ENCODE measurements at places on chromosomes 11 and 22.

GRCh38 chr11:35681163-35681767, 18.7 kb downstream of the TRIM44 start:
- no peak for DNase-seq

GRCh38 chr11:2991452-2992233, 486 bp downstream of the NAP1L4 start:
- no peak for DNase-seq

DNA sequence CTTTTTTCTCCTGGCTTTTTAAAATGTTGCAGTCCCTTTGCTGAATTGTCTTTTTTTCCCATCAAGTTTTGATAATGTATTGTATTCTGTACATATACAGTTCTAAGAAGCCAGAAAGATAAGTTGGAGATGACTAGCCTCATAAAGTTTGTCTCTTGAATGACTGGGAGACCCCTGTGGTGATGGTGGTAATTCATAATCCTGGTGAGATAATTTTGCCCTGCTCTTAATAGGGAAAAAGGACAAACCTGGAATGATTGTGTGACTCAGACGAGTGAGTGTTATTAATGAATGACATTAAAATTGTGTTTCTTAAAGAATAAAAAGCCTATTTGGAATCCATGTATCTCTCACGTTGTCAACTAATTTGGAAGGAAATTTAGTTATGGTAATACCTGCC, 1.2 kb downstream of the HIKESHI start:
- no peak for DNase-seq

GRCh38 chr22:31140746-31141145, 438 bp upstream of the PLA2G3 start:
- no peak for DNase-seq

- no peak for DNase-seq
Measured at GRCh38 chr11:75424396-75424795, 8.6 kb downstream of the KLHL35 start.

DNA sequence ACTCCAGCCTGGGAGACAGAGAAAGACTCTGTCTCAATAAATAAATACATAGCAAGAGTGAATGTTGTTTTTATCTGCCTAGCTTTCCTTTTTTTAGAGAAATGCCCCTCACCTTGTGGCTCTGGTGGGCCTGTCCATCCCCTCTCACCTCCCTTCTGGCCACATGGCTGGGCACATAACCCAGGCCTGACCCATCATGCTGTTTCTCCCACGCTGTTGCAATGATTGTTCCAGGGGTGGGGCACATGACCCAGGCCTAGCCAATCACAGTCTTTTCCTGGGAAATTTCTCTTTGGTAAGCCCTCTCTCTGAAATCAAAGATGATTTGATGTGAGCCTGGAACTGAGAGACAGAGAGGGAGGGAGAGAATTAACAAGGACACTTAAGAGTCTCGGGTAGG, 5.5 kb upstream of the CYTH4 start:
- no peak for DNase-seq

- no peak for DNase-seq
Measured at GRCh38 chr22:46054091-46055073, 77.4 kb upstream of the WNT7B start.

DNA sequence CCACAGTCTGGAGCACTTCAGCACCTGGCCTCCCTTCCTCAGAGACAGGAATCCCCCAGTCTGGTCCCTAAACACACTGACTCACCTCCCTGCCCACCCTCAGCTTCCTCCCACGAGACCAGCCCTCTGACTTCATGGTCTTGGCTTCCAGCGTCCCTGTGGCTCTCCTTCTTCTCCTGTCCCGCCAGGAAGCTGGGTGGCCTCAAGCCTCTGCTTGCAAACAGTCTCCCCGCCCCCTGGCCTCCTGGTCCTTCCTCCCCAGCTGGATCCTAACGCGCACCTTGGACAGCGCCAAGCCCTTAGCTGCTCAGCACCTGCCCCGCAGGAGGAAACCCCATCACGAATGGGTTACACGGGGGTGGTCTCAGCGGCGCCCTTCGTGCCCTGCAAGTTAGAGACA, 4.5 kb downstream of the NCF4 start:
- no peak for DNase-seq

GRCh38 chr22:50244420-50245213, at the start of gene TUBGCP6:
TUBGCP6 (minus strand) TSS chr22:50245023; CDS start chr22:50244459, 564 bp downstream.
- no peak for DNase-seq

DNA sequence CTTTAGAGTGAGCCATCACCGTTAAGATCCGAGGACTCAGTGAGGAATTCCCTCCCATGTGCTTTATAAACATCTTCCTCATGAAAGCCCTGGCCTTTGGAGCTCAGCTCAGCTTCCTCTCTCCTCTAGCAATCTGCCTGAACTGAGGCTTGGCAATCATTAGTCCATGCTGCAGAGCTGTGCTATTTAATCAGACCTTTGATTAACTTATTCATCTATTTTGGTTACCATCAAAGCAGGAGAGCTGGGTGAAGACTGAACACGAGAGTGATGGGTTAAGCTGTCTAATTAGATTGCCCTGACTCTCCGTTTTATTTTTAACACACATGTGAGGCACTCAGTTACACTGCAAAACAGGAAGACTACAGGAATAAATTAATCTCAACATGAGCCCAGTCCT, 351.3 kb downstream of the LARGE1 start:
- DNase-seq: no peak

DNA sequence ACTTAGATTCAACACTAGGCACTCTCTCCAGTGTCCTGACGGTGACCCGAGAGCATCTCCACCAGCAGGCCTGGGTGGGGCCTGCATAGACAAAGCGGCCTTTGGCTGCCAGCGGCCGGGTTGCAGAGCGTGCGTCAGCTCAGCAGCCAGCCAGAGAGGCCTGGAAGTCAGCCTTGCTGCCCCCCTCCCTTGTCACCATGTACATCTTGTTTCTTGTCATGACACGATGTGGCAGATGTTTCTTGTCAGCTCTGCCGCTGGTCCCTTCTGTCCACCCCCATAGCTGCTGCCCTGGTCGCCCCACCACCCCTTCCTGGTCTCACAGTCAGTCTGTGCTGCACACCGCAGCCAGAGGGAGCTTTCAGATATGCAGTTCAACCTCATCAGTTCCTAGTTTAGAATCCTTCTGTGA, 33.1 kb upstream of the CBX7 start:
- no peak for DNase-seq

DNA sequence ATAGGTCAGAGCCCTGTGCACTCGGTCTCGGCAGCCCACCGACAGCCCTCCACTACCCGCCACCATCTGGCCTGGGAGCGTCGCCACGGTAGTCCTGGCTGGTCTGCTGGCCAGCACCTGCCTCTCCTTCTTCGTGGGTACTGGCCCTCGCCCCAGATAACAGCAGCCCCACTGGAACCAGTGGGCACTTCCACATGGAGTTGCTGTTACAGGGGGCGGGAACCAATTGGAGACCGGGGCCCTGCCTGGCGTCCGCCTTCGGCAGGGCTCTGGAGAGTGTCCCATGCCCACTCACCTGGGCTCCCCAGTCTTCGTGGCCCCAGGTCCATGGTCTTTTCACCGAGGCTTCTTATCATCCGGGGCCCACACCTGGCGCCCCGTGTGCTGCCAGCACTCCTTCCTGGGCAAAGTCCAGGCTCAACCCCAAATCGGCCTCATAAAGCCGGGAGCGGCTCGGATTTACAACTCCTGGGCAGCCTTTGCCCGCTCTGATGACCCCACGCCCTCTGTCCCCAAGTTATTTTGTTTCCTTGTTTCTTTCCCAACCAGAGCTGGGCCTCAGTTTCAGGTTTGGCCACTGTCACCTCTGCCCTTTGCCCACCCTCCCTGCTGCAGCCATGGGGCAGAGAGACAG, 12.9 kb upstream of the EHD1 start:
- no peak for DNase-seq

DNA sequence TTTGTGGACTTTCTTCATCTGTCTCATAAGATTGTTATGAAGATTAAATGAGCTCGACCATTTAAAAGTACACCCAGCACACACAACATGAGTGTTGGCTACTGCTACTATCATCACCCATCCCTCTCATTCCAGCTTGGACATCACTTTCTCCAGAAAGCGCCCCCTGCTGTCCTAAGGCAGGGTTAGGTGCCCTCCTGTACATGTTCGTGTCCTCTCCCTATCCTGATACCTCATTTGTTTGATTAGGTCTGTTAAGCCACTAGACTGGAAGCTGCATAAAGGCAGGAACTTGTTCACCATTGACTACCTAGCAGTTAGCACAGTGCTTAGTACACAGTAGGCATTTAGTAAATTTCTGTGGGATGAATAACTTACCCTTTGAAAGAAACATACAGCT, 85.5 kb downstream of the ENTHD1 start:
- DNase-seq: peak; percentile 9

GRCh38 chr11:106656646-106657045, 361.6 kb downstream of the GUCY1A2 start:
- DNase-seq: no peak

DNA sequence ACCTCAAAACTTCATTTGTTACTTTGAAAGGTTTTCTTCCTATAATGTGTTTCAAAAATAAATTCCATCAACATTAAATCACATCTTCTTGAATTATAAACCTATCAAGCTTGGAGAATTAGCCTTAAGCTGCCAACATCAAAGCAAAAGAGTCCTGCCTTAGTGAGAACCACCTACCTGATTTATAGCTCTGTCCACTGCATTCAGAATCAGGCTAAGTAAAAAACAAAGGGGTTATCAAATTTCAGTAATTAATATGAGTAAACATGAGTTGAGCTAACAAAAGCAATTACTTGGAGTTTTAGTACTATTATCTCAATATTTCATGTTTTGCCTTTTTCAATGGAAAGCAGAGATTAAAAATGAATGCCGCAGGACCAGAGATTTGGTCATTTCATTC, 73.9 kb downstream of the CADM1 start:
- no peak for DNase-seq

DNA sequence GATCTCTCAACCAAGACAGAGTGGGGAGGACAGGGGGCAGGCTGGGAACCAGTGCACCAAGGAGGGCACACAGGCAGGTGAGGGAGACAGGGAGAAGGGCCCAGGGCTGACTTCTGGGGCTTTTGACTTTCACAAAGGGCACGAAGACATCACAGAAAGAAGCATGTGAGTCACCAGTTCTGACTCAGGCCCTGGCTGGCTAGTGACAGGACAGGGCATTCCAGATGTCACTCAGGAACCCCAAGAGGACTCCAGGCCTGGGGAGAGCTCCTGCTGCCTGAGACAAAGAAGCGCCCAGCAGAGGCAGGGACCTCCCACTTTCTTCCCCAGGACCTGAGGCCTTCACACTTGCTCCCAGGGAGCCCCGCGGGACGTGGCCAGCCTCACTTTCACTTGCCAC, 497.2 kb downstream of the BUD13 start:
- DNase-seq: no peak

DNA sequence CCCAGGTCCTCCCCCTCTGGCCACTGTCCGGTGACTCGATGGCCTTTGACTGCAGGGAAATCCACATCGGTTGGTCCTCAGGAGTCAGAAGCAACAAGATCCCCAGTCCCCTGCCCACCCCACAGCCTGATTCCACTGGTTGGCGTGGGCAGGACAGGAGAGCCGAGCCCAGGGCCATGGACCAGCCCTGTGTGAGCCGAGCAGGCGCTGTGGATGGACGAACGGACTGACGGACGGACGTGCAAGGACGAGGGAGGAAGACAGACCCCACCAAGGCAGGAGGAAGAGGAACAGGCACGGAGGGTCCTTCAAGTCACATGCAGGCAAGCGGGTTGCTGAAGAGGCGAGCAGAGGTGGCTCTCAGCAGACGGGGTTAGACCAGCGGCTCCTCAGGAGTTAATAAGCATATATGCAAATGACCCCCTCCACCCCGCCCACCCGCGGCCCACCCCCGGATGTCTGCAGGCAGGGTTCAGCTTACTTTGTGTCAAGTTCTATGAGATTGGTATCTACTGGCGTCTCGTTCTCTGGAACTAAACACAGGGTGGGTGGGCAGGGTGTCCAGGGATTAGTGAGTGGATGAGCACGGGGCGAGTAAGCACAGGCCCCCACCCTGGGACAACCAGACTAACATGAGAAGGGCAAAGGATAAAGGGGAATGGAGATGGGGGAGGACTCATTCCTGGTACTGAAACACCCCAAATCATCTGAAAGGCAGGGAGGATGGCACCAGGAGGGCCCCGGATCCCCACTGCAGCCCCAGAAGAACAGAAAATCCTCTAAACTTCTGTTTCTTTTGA, 26.8 kb downstream of the TPBGL start:
- DNase-seq: no peak

GRCh38 chr22:37704645-37705044, 7.8 kb downstream of the TRIOBP start:
- DNase-seq: no peak

DNA sequence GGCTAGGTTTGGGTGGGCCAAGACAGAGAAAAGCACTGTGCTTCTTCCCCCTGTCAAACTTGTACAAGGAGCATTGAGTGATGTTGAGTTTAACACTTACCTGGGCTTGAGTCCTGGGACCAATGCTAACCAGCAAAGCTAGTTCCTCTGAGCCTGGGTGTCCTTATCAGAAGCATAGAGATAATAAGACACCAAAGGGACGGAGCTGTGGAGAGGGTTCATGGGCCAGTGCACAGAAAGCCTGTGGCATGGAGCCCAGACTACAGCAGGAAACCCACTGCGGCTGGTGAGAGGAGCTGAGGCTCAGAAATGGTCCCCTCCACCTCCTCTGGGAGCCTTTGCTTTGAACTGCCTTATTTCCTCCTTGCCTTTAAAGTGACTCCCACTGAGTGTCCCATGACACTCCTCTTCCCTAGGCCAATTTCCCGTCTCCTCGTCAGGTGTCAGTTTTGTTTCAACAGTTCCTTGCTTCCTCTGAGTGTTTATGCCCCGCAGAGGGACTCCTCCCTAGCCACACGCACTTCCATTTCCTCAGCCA, 9.4 kb downstream of the SLCO2B1 start:
- no peak for DNase-seq

DNA sequence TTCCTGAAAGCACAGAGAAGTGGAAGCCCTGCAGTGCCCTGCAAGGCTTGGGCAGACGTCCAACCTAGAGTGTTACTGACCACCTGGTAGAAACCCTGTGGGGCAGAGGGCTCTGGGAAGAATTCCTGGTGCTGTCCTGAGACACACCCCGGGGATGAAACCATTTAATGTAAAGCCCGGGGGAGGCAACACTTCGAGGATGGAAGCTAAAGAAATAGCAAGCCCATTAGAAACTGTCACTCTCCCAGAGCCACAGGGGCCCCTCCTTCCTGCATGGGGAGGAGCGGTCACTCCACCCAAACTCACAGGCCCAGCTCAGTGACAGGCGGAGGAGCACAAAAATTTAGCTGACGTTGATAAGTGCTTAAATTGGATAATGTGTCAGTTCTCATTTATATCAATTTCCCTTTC, 57.6 kb downstream of the NRXN2 start:
- DNase-seq: no peak

GRCh38 chr11:45028911-45029682, 78.4 kb upstream of the TP53I11 start:
- DNase-seq: no peak

- no peak for DNase-seq
Measured at GRCh38 chr11:24246715-24247114, 250.1 kb upstream of the LUZP2 start.

DNA sequence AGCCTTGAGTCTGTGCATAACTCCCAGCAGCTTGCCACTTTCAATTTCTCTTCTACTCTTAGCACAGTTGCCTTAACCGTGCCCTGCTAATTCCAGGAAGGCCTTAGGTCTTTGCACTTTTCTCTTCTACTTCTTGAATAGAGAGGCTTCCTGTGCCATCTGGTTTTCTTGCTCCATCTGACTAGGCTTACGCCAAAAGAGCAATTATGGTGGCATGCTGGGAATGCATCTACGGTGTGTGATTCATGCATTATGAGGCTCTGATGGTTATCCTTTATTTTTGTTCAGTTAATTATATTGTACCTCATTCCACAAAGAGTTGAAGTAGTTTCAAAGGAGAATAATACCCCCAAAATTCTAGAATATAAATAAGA, 29.4 kb downstream of the SIK2 start:
- DNase-seq: no peak

Measured in glomerular endothelial cell (primary cell).